ENCODE measurements at places on chromosomes 16 and 17. TPM values are rescaled to one million over a fixed set of nuclear protein-coding genes. Genes with fewer than 3 reads are reported as not detected.

The RNF112 gene
- total RNA-seq: not detected

The USP36 gene
- 22.2 TPM for total RNA-seq

The AXIN2 gene
- total RNA-seq: 1.8 TPM

- DNase-seq: no peak
Measured at GRCh38 chr16:4588386-4588785, 26.3 kb downstream of the UBALD1 start.

- no peak for DNase-seq
Measured at GRCh38 chr17:27567563-27567859, 63.5 kb upstream of the LGALS9 start.

DNA sequence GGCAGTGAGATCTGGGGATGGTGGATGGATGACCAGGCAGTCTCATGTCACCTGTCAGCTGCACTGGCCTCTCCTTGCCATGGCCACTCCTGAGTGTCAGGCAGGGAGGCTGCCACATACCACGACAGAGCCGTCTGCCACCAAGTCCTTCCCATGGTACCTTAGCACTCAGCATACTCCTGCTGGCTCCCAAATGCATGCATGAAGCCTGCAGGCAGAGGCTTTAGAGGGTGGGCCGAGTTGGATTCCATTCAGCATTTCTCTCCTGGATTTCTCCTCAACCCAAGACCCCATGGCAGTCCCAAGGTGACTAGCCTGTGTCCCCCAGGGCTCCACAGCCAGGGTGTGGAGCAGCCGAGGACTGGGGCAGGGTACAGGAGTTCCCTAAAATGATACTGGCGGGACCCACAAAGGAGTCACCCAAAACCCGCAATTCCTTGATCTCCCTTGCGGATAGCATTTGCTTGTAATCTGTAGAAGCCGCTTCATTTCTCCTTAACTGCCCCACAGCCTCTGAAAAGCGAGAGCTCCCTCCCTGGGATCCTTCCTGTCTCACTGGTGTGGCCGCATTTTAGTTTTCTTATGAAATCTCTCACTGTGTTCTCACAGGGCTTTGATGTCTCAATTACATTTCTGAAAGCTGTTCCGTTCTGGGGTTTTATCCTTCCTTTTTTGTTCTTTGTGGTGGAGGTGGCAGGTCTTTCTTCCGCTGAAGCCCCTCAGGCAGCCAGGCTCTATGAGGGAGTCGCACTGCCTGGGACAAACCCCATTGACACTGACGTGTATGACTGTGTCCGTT is 141.4 kb downstream of the SOCS1 start:
- DNase-seq: no peak

DNA sequence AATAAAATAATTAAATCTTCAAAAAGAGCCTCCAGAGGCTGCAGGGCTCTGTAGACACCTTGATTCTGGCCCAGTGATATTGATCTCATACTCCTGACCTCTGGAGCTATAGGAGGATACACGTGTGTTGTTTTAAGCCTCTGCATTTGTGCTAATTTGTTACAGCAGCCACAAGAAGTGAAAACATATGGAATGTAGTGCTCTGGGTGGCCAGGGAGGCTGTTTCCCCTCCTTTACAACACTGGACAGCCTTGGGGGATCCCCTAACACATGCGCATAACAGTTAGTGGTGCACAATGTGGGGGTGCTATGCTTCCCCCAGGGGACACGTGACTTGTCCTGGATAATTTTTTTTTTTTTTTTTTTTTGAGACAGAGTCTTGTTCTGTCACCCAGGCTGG is 4.7 kb upstream of the ZNF500 start:
- DNase-seq: no peak

The CES4A gene
- not detected for total RNA-seq

- peak; percentile 8 for DNase-seq
Measured at GRCh38 chr17:386141-386876, 33.7 kb upstream of the RPH3AL start.

- DNase-seq: no peak
Measured at GRCh38 chr16:31186930-31187807, 7.2 kb downstream of the FUS start.

DNA sequence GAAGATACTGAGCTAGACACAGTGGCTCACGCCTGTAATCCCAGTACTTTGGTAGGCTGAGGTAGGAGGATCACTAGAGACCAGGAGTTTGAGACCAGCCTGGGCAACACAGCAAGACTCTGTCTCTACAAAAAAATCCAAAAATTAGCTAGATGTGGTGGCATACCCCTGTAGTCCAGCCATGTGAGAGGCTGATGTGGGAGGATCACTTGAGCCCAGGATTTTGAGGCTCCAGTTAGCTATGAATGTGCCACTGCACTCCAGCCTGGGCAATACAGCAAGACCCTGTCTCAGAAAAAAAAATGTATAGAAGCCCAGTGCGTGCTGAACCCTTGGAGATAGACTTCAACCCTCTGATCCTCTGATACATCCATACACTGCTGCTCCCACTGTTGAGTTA is 7.2 kb upstream of the PPM1D start:
- no peak for DNase-seq

DNA sequence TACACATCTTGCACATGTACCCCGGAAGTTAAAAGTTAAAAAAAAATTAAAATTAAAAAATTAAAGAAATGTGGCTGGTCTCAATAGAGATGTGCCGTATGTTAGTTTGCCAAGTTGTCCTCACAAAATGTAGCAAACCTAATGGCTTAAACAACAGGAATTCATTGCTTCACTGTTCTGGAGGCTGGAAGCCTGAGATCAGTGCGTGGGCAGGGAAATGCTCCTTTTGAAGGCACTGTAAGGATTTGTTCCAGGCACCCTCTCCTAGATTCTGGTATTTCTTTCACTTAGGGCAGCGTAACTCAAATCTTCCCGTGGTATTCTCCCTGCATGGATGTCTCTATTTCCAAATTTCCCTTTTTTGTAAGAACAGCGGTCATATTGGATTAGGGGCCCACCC is 32.7 kb upstream of the MON1B start:
- DNase-seq: no peak

GRCh38 chr17:79517827-79518584 is 92.8 kb downstream of the RBFOX3 start:
- DNase-seq: no peak

DNA sequence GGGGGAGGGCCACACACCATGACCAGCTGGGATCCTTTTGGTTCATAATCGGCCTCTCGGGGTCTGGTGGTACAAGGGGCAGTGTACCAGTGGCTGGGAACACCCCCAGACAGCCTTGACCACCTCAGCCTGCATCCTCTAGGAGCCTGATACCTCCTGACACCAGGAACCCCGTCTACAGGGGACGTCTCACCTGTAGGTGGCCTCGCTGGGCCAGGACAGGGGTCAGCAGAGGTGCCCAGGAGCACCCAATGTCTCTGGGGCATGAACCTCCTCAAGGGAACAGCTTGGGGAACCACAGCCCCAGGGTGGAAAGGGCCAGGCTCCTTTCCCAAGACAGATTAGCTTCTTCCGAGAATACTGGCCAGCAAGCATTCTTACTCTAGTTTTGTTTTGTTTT is 2.5 kb upstream of the METRNL start:
- no peak for DNase-seq

- peak; percentile 93 for DNase-seq
Measured at GRCh38 chr17:2400877-2401425, at the start of gene MNT. TSS of gene MNT (minus strand) at chr17:2401060. CDS start at chr17:2400712, 348 bp downstream.

- no peak for DNase-seq
Measured at GRCh38 chr16:80681436-80681835, 123.0 kb downstream of the CDYL2 start.

- DNase-seq: no peak
Measured at GRCh38 chr16:15919331-15919730, 30.1 kb upstream of the ABCC1 start.

GRCh38 chr16:51888534-51888933 is 658.4 kb downstream of the TOX3 start:
- no peak for DNase-seq

DNA sequence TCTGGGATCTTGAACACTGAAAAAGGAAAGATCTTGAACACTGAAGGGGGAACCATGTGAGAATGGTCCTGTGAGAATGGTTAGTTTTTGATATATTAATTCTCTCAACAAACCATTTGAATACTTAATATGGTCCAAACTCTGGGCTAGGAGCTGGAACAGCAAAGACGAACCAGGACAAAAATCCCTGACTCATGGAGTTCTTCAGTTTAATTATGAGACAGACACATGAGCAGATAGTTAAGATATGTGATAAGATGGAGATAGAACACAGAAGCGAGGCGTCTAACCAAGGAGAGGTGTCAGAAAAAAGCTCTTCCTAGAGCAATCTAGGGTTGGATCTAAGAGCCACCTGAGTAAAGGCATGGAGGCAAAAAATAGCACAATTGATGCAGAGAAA is 1.6 kb downstream of the CKLF start:
- no peak for DNase-seq

GRCh38 chr17:7858522-7858810 is 663 bp downstream of the CYB5D1 start:
- DNase-seq: no peak

DNA sequence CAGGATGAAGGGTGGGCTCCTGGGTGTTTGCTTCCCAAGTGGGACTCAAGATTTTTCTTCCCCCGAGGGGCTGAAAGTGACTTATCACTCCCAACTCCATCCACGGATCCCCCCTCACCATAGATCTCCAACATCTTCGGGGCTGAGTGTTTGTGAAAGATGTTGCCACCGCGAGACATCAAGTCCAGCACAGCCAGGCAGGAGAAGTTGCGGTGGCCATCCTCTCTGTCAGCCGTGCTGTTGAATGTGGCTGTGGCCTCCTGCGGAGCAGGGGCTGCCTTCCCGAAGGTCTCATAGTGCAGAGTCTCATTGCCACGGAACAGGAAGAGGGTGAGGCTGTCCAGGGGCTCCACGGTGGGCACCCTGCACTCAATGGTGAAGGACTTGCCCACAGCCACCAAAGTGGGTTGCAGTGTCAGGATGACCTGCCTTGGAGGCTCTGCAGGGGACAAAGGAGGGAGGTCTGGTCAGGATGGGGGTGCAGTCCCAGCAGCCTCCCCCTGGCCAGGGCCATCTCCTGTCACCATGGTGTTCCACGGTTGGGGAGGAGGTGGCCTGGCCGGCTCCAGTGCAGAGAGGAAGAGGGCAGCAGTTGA is 5.5 kb downstream of the PRR29 start:
- DNase-seq: no peak

DNA sequence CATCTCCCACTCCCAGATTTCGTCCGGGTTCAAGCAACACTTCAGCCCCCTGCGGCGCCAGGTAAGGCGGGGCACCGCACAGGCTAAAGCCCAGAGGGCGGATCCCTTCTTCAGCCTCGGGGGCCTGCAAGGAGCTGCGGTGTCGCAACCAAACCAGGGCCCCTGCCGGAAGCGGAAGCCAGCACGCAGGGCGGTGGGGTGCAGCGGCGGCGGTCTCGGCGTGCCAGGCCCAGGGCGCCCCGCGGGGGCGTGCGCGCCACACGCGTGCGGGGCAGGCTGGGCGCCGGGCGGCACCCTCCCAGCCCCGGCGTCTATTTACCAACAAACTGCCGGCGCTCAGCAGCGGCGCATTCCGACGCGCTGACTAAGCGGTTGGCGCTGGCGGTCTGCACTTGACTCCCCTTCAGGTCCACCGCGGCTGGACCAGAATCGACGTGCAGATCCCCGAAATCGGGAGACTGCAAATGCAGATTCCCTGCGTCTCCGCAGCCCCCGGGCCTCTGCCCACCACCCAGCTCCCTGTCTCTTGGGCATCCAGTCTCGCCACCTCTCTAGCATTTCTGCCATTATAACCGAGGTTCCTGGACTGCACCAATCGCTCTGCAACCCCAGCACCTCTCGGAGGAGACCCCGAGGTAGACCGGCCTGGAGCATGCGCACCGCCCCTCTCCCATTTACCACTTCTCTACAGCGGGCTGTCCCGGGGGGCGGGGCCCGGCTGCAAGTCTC is 421 bp upstream of the DLX4 start:
- peak; percentile 73 for DNase-seq

- DNase-seq: no peak
Measured at GRCh38 chr17:47220531-47220999, 11.4 kb downstream of the MYL4 start.

All from HT1080 (cell line).